NCI-H146 (cell line): ENCODE measurements at places on chromosomes 5 and 9.

GRCh38 chr5:143219696-143220095 lies 183.8 kb downstream of the NR3C1 start:
- DNase-seq: no peak

- DNase-seq: no peak
These were observed 59.0 kb downstream of the MARCHF11 start for GRCh38 chr5:16120579-16120978.

- DNase-seq: no peak
These were observed 4.5 kb downstream of the POU4F3 start for GRCh38 chr5:146342882-146343865.

DNA sequence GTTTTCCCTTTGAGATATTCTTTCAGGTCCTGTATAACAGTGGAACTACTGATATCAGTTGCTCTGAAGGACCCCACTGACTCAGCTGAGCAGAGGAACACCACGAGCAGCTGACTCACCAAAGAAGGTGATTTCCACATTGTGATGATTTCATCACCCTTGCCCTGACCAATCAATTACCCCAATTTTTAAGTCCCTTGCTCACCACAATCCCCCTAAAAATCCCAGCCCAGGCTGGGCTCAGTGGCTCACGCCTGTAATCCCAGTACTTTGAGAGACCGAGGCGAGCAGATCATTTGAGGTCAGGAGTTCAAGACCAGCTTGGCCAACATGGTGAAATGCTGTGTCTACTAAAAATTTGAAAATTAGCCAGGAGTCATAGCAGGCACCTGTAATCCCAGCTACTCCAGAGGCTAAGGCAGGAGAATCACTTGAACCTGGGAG lies 125.3 kb upstream of the ABCA1 start:
- no peak for DNase-seq

DNA sequence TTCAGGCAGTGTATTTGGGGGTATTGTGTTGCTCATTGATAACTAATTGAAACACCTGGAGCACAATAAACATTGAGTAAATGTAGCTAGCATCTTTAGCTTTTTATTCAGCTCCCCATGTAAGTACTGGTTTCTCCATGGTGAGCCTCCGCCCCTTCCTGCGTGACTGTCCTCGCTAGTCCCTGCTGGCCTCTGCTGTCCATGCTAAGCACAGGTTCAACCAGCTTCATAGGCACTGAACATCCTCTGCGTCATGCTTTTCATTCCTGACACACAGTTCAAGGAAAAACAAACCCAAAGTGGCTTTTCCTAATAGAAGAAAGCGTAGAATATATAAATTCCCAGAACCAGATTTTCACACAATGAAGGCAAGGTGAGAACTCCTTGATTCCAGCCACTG lies 27.3 kb upstream of the DAP start:
- DNase-seq: no peak

DNA sequence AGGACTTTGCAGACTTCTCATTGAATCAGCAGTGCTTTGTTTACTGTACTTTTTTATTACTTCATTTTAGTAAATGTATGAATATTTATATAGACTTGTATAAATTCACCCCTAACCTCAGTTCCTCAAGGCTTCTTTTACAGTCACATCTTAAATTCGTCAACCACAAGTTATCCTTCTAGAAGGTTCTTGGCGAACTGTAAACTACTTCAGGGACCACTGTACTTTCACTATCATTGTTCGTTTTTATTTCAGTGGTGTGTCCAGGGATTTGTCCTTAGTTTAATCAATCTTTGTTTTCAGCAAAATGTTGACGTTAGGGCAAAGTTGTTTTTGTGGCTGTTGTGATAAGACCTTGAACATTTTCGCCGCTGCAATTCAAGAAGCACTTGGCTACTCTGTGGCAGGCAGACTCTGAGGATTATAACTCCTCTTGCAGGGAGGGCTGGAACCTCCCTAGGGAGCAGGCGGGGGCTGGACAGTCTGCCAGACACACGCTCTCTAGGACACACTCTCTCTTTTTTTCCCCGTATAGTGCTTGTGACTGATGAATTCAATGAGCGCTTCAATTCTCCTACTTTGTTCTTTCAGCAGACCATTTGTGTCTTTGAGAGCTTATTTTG lies 252.8 kb downstream of the FBXL7 start:
- DNase-seq: no peak

DNA sequence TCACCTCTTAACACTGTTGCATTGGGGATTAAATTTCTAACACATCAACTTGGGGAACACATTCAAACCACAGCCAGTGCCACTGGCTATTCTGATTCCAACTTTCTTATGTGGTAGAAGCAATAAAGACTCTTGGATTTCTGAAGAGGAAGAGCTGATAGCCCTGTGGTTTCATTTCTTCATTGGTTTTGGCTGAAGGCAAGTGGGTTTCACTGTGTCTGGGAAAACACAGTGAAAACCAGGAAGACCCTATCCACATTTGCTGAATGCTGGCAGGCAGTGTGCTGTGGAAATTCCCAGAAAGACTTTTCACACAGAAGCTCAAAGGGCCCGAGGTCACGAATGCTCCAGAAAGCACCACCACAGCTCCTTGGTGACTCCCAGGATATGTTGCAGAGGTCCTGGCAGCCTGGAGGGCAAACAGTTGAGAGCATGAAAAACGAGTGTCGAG lies 67.1 kb downstream of the DAPK1 start:
- DNase-seq: no peak

DNA sequence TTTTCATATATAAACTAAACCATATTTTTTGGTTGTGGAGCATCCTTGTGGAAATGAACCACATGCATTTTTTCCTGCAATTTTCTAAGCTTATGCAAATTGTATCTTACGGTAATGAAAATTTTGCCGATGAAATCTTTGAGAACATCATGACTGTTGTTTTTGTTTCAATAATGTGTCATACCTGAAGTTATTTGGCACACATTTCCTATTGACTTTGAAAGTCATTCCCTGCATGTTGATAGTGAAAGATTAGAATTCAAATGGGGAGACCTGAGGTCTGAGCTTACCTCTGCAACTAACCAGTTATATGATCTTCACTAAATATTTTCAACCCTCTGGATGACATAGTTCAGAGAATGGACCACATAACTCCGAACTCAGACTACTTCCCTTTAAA lies 88.5 kb downstream of the PRR16 start:
- DNase-seq: no peak

DNA sequence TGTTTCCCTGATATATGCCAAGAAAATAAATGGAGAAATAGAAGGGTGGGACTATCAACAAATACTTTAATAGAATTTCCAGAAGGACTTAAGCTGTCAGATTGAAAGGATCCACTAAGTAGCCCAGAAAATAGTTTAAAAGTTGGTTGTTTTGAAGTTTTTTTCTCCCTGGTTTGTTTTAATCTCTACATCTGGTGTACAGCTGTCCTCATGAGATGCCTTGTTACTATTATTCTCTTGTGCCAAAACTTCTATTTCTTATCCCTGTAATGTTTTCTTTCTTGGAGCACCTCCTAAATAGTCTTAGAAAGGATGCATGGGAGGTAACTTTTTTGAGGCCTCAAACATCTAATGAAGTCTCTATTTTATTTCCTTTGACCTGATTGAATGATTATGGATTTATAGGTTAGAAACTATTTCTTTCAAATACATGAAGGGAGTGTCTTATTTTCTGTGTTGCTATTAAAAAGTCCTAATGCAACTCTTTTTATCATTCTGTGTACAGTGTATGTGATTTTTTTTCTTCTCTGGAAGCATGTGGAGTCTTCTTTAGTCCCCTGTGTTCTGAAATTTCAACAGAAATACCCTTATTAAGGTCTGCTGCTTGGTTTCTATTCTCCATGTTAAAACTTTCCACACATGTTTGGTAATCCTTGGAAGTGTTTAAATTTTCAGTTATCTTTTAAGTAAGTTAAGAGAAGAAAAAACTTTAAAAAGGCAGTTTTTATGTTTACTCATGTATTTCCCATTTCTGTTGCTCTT lies 140.0 kb upstream of the CDKN2B start:
- no peak for DNase-seq

DNA sequence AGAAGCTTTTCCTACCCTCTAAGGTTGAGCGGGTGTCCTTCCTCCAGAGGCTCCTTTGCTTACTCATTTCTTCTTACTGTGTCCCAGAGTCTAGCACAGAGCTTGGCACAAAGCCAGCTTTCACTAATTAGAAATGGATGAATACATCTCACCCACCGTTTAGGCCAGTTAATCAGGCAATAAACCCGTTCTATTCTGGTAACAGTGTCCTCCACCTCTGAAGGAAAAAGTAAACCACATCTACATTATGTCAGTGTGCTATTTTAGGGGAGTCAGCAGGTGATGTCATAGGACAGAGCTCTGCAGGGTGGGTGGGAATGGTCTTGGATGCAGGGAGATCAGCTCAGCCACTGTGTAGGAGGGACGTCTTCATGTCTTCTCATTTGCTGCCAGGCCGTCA lies 109.2 kb downstream of the OSTF1 start:
- no peak for DNase-seq

DNA sequence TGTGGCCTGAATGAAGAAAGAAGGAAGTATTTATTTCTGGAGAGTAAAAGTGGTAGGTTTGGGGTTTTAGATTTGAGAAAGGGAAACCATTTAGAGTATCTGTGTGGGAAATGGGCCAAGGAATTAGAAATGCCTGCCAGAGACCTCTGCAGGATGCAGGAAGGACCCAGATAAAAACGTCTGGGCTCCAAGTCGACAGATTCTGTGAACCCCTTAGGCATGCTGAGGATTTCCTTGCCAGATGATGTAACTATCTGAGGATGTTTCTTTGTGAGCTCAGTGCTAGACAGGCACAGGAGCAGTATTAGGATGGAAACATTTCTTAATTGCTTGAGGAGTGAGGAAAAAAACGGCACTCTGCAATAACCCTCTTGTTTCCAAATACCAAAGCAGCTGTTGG lies 251.8 kb upstream of the DMRT1 start:
- no peak for DNase-seq

DNA sequence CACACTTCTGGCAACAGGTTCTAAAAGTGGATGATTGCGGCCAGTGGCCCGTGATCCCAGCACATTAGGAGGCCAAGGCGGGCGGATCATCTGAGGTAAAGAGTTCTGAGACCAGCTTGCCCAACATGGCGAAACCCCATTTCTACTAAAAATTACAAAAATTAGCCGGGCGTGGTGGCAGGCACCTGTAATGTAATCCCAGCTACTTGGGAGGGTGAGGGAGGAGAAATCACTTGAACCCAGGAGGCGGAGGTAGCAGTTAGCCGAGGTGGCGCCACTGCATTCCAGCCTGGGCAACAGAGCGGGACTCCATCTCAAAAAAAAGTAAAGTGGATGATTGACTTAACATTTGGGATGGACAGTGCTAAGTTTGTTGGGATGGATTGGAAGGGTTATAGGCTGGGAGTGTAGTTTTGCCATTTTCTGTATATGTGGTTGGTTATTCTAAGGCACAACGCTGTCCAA lies 3.4 kb downstream of the MATR3 start:
- DNase-seq: no peak

GRCh38 chr5:177431317-177432142 lies 5.1 kb downstream of the GRK6 start:
- no peak for DNase-seq

- DNase-seq: no peak
These were observed 203.9 kb downstream of the FBN2 start for GRCh38 chr5:128334010-128334716.

- no peak for DNase-seq
These were observed 555.1 kb upstream of the ADAMTS16 start for GRCh38 chr5:4584982-4585381.

DNA sequence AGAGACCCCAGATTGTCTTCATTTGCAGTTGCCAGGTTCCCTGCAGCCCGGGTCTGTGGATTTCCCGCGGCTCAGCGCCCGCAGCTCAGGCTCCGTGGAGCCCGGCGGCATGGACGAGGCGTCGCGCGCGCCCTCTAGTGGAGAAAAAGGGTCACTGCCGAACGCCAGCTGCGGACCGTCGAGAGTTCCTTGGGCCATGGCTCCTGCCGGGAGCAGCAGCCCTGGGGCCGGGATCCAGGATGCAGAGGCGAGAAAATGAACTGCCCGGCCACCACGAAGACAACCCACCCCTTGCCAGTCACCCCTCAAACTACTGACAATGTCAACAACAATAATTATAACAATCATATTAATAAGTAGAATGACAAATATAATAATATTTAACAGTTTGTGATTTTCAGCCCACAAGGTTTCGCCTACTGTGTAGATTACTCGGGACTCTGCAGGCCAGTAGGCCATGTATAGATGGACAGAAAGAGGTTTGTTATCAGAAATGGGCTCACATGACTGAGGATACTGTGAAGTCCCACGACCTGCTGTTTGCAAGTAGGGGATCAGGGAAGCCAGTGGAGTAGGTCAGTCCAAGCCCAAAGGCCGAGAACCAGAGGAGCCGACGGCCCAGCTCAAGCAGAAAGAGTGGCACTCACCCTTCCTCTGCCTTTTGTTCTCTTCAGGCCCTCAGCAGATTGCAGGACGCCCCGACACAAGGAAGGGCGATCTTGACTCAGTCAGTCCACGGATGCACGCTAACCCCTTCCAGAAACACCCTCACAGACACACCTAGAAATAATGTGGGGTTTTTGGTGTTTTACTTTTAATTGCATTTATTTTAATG lies 43.1 kb downstream of the BOD1 start:
- peak; percentile 27 for DNase-seq

DNA sequence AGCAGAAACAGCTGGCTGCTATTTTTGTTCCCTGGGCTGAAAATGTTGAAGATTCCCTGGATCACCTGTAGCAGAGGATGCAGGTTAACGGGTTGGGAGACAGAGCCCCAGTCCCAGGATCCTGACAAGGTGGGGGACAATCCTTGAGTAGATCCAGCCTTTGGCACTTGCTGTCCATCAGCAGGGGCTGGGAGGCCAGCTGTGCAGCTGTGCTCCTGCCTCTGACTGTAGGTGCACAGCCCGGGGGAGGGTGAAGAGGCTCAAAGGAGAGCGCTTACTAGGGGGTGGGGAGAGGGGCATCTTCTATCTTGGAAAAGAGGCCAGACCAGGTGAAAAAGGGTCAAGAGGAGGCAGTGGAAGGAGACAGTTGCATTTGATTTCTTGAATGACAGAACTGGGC lies 3.5 kb upstream of the DDX41 start:
- no peak for DNase-seq

DNA sequence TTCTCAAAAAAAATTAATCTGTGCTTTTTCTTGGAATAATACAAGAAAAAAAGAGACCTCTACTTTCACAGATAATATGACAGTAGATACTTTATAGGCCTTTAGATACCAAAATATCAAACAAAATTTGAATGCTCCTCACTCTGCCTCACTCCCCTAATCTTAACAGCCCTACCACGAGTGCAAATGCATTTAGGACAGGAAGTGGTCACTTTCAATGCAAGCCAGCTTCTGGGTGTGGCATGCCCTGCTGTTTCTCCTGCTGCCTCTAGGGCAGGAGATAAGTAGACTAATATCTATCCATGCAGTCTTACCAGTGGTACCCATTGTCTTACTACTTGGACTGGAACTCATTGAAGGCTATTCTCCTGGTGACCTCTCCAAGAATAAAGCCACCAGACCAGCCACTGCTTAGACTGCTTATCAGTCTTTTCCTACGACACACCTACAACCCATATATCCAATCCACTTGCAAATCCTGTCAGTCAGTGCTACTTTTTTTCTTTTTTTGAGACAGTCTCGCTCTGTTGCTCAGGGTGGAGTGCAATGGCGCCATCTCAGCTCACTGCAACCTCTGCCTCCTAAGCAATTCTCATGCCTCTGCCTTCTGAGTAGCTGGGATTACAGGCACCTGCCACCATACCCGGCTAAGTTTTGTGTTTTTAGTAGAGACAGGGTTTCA lies 23.0 kb downstream of the FRRS1L start:
- peak; percentile 4 for DNase-seq
